Stimulated activated CD4-positive, alpha-beta T cell treated with anti-CD3 and anti-CD28 coated beads, Interleukin-1b, Interleukin-23, amount 100 ng/mL, for 48 hours (primary cell): ENCODE measurements at places on chromosomes 13 and 19.

DNA sequence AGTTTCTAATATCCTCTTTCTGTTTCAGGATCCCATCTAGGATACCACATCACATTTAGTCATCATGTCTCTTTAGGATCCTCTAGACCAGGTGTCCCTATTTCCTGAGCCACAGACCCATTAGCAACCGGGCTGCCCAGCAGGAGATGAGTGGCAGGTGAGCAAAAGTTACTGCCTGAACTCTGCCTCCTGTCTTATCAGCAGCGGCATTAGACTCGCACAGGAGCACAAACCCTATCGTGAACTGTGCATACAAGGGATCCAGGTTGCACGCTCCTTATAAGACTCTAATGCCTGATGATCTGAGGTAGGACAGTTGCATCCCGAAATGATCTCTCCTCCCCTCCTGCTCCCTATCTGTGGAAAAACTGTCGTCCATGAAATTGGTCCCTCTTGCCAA, 7.8 kb upstream of the CEBPG start:
- no peak for DNase-seq

DNA sequence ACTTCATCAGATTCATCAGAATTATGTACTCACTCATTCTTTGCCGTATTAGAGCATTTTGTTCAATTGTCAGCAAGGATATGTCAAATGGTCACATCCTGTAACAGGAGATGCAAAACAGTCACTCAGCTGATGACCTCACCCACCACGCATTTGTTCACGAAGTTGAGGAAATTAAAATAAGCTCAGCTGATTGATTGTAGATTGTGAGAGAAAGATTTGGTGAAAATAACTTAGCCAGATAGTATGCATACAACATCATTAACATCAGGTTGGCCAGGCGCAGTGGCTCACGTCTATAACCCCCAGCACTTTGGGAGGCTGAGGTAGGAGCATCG, 22.6 kb upstream of the CDC16 start:
- no peak for DNase-seq

- DNase-seq, result no peak
Measured at GRCh38 chr19:40228346-40228745, 1.9 kb upstream of the CCNP start.

DNA sequence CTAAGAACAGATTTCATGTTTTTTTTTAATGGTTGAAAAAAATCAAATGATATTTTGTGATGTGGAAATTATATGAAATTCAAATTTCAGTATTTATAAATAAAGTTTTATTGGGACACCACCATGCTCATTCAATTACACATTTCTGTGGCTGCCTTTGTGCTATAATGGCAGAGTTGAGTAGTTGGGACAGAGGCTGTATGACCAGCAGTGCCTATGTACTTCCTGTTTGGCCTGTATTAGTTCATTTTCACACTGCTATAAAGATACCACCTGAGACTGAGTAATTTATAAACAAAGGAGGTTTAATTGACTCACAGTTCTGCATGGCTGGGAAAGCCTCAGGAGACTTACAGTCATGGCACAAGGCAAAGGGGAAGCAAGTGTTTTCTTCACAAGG, 33.6 kb downstream of the AKAP11 start:
- no peak for DNase-seq

DNA sequence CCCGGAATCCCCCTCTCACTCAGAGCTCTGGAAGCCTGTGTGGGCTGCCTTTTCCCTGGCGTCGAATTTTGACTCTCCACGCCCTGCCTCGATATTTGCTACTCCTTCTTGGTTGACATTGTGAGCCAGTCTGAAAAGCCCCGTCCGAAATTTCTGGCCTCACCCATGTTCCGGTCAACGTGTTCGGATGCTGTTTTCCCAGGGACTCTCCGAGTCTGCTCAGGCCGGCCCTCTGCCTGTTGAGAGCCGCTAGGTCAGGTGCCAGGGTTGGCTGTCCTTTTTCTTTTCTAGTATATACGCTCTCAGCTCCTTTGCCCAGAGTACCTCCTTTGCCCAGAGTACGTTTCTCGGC, 6.8 kb upstream of the DGKH start:
- no peak for DNase-seq

DNA sequence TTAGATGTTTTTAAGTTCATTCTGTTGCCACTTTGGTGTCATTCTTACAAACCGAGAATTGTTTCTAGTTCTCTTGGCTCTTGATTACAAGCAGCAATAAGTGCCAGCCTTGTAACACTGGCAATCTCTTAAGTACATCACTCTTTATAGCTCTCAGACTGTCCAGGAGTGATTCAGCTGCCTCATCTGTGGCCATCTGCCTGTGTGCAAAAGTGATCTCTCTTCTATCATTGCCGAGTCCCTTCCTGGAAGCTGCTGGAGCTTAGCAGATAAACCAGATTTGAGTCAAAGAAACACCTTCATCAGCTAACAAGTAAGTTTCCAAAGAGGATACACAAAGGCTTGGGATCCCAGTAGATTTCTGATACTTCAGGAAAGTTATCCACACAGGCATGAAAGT, 23.2 kb downstream of the STOML3 start:
- no peak for DNase-seq

DNA sequence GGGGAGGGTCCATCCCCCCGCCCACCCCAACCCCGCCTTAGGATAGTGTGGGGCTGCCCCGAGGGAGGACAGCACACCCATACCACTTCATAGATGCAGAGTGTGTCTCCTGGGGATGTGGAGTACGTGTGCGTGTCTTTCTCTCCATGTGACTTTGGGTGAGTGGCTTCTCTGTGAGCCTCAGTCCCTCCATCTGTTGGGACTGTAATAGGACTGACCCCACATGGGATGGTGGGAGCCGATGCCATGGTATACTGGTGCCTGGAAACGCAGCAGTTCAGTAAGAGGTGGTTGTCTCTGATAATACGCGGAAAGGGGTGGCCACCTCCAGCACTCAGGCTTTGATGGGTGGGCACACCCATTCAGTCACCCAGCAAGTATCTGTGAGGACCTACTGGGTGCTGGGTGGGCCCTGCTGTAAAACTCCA, 816 bp upstream of the PRKD2 start:
- no peak for DNase-seq

DNA sequence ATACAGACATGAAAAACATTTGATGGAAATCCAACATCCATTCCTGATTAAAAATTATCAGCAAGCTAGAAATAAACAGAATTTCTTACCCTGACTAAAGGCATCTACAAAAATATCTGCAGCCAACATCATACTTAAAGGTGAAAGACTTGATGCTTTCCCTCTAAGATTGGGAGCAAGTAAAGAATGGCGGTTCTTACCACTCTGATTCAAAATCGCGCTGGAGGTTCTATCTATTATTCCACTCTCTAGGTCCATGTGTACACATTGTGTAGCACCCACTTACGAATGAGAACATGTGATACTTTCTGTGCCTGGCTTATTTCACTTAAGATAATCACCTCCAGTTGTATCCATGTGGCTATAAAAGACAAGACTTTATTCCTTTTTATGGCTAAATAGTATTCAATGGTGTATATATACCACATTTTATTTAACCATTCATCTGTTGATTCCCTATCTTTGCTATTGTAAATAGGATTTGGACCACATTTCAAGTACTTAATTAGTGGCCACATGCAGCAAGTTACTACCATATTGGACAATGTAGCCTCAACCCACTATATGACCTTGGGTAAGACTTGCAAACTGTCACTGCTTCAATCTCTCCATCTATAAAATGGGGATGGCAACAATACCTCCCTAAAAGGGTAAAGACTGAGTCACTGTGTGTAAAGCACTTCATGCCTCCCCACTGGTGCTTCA, 38.4 kb upstream of the CYP2A7 start:
- no peak for DNase-seq

- DNase-seq, result peak; percentile 79
Measured at GRCh38 chr19:51450730-51451307, 7.4 kb downstream of the SIGLEC8 start.

DNA sequence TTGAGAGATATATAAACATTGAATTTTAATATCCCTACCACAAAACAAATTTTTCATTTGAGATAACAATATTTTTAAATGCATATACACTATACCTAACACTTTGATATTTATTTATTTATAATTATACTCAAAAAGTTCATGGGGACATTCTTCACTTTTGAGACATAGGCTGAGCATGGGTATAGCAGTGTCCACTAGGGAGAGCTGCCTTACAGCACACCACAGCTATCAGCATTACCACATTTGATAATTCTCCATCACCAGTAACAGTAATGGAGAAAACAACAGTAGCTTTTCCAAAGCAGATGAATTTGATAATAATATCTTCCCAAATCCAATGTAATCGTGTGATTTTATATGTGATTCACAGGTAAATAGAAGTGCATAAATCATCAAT, 626.1 kb downstream of the DACH1 start:
- no peak for DNase-seq

GRCh38 chr19:46514589-46515289, 19.1 kb upstream of the PNMA8B start:
- DNase-seq, result no peak

GRCh38 chr19:57583104-57583520, 833 bp upstream of the ZIK1 start:
- DNase-seq, result no peak

DNA sequence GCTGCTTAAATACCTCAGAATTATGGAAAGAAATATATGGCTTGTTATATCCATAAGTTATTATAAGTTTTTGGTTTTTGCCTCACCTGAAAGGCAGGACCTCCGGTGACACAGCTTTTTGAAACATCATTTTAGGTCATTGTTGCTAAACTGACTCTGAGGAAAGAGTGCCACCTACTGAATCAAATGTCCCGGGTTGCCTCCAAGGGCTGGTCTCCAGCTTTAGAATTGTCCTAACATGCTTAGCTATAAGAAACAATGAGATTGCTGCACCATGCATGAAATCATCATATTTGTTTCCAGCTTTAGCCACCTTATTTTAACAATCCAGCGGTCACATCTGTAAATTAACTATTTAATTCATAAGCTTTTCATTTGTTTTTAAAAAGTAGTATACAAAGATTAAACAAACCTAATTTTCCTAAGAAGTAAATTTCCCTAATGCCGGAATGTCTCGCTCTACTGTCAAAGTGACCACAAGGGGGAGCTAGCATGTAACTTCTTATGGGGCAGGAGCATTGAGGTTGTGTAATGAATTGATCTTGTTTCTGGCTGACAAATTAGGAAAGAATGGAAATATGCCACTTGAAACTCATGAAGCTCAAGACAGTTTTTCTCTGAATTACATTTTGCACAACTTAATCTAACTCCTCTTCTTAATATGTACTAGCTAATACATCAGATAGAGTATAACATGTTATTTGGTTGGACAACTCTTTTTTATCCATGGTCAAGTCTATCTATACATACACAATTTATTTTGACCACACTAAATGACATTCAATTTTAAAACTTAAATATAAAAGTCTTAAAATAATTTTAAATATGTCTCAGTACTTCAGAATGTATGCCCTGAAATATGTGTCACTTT, 6.7 kb upstream of the PCDH17 start:
- DNase-seq, result no peak

- no peak for DNase-seq
Measured at GRCh38 chr19:27765912-27766725, 1446.8 kb downstream of the UQCRFS1 start.

GRCh38 chr19:7515645-7516151, at the start of gene ZNF358:
Gene ZNF358 (plus strand): TSS chr19:7516103. CDS start chr19:7519243, 3,140 bp downstream.
- DNase-seq, result peak; percentile 25
